Activated CD4-positive, alpha-beta T cell treated with anti-CD3 and anti-CD28 coated beads, Interleukin-2, amount 10 ng/mL, durations not matched to agents 7 days and 5 days (primary cell): ENCODE measurements at places on chromosomes 6 and 20.

GRCh38 chr6:88476388-88476787 is 310.2 kb upstream of the CNR1 start:
- peaks cover 11% of the 10 kb centered on the region for H3K27me3 ChIP-seq
- no peaks in the 10 kb centered on the region for H3K36me3 ChIP-seq
- no peaks in the 10 kb centered on the region for H3K4me1 ChIP-seq
- H3K4me3 ChIP-seq, result no peak overlapping the region

GRCh38 chr20:20761301-20761700 is 48.9 kb upstream of the RALGAPA2 start:
- peaks cover 17% of the 10 kb centered on the region for H3K27me3 ChIP-seq
- H3K4me1 ChIP-seq, result no peaks in the 10 kb centered on the region
- no peak for DNase-seq
- H3K27ac ChIP-seq, result no peak overlapping the region
- H3K4me3 ChIP-seq, result no peak overlapping the region

DNA sequence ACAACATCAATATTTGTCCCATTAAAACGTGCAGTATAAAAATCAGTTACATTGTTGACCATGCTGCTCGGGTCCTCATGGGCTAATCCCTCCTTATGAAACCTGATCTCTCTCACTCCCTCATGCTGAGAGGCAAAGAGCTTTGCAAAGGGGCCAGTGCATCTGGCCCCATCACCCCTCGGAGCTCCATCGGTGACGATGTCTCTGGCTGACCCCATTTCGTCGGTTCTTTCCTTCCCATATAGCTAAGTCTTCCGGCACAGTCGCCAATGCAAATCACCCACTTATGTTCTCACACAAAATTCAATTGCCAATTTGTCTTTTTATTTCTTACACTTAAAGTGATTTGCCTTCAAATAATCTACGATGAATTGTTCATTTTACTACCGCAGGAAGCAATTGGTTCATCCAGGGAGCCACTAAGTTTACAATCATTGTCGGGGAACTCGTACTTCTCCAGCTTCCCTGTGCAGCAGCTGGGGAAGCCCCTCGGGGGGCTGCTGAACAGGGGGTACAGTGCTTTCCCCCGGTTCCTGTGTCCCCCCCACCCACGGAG is 199.8 kb upstream of the CDH4 start:
- H3K27ac ChIP-seq, result no peak overlapping the region
- H3K36me3 ChIP-seq, result no peaks in the 10 kb centered on the region
- DNase-seq, result no peak
- no peak overlapping the region for H3K4me3 ChIP-seq
- H3K4me1 ChIP-seq, result no peaks in the 10 kb centered on the region

GRCh38 chr20:62161347-62161746 is 17.8 kb downstream of the SS18L1 start:
- no peak overlapping the region for H3K4me3 ChIP-seq
- H3K27me3 ChIP-seq, result no peaks in the 10 kb centered on the region
- H3K36me3 ChIP-seq, result peaks cover 3% of the 10 kb centered on the region

- no peak for DNase-seq
- H3K27ac ChIP-seq, result no peak overlapping the region
- no peaks in the 10 kb centered on the region for H3K4me1 ChIP-seq
- no peak overlapping the region for H3K4me3 ChIP-seq
- H3K27me3 ChIP-seq, result no peaks in the 10 kb centered on the region
Measured at GRCh38 chr6:158405933-158406332, 93.7 kb downstream of the TULP4 start.

GRCh38 chr6:28139860-28140543 is 1.7 kb upstream of the ZKSCAN8 start:
- H3K36me3 ChIP-seq, result peaks cover 15% of the 10 kb centered on the region
- peaks cover 71% of the 10 kb centered on the region for H3K4me1 ChIP-seq
- DNase-seq, result peak; percentile 20
- peak overlapping the region; percentile 92 for H3K27ac ChIP-seq
- H3K27me3 ChIP-seq, result no peaks in the 10 kb centered on the region
- H3K4me3 ChIP-seq, result peak overlapping the region; percentile 98

DNA sequence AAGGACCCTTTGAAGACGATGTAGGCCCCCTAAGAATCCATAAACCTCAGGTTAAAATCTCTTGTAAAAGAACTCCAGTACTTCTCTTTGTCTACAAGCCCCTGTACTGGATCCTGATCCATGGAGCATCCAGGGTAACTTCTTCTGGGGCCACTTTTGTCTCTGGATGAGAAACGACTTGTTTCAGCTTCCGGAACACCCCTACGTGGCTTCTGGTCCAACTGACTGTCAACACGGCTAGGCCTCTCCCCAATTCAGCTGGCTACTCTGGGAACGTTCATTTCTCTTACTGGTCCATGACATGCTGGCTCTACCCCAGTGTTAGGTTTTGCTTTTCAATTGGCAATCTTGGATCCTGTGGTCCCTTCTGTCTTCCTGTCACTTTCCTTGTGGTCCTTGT is 198.0 kb downstream of the BACH2 start:
- H3K27me3 ChIP-seq, result no peaks in the 10 kb centered on the region
- no peak for DNase-seq
- H3K27ac ChIP-seq, result peak overlapping the region; percentile 32
- peaks cover 84% of the 10 kb centered on the region for H3K4me1 ChIP-seq
- H3K4me3 ChIP-seq, result no peak overlapping the region
